Aorta (tissue), 5 donors: ENCODE measurements at places on chromosomes 2 and 18. TPM values are rescaled to one million over a fixed set of nuclear protein-coding genes. Genes with fewer than 3 reads are reported as not detected.

GRCh38 chr2:227367427-227367795 is 11.7 kb downstream of the TM4SF20 start:
- DNase-seq, result no peak

DNA sequence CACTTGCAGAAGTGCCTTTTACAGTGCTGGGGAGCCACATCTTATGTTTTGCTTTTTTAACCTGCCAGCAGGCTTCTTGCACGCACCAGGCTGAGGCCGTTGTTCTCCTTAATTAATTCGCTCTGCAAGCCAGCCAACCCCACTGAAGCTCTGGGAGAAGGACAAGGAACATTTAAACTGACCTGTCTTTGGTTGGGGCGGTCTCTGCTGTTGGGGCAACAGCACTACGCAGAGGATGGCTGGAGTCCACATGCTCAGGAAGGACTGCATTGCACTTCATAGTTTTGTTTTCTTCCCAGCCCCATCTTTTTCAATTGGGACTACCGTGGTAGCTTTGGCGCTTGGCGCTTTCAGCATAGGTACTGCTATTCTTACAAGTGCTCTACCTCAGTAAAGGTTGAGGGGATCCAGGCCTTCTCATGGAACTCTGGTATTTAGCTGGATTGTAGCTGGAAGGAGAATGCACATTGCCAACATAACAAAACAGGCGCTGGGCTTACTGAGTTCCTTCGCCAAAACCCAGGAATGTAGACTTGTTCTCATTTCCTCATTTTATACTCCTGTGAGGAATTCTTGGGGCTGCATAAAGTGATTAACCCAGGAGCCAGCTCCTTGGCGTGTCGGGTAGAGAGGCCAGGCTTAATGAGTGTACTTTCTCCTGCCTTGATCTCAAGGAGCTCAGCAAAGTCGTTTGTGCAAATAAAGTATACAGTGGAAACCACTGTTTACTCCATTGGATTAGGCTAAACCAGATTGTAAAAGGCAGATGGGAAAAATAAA is 146.2 kb downstream of the PRKCE start:
- DNase-seq, result no peak

DNA sequence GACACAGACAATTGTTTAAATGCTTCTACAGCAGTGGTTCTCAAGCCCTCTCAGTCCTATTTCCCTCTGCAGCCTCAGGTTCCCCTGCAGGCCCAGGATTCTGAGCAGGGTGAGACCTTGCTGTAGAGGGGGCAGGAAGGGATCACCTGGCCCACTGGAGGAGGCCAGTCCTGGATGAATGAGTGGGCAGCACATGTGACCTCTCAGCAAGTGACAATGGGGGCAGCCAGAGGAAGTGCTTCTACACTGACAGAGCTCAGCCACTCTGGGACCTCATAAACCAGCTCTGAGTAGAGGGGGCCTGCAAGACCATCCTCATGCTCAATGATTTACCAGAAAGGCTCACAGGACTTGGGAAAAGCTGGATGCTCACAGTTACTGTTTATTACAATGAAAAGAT is 63.2 kb downstream of the ASB1 start:
- DNase-seq, result peak; percentile 45

- DNase-seq, result no peak
Observed at GRCh38 chr18:7669361-7669760, 102.2 kb downstream of the PTPRM start.

DCDC2C gene
- not detected for total RNA-seq

NCKAP1 gene
- 192 TPM for total RNA-seq

DNA sequence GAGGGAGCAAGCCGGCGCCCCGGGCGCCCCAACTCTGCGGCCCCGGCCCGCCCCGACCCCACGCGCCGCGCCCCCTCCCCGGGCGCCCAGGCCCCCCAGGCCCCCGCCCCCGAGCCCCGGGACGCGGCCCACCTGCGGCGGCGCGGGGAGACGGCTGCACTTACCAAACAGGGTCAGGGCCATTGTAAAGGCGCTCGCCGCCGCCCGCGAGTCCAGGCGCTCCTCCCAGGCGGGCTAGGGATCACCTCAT is 526 bp downstream of the CHN1 start:
- peak; percentile 78 for DNase-seq

FLACC1 gene
- total RNA-seq, result 6.7 TPM

DAW1 gene
- not detected for total RNA-seq

DNA sequence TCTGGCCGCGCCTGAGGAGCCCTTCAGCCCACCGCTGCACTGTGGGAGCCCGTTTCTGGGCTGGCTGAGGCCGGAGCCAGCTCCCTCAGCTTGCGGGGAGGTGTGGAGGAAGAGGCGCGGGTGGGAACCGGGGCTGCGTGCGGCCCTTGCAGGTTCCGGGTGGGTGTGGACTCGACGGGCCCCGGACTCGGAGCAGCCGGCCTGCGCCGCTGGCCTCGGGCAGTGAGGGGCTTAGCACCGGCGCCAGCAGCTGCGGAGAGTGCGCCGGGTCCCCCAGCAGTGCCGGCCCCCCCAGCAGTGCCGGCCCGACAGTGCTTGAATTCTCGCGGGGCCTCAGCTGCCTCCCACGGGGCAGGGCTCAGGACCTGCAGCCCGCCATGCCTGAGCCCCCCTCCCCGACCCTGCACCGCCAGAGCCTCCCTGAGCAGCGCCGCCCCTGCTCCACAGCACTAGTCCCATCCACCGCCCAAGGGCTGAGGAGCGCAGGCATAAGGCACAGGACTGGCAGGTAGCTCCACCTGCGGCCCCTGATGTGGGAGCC is 534.2 kb downstream of the ZNF804A start:
- peak; percentile 59 for DNase-seq

PARD3B gene
- 50.9 TPM for total RNA-seq

SERPINB13 gene
- total RNA-seq, result not detected

DNA sequence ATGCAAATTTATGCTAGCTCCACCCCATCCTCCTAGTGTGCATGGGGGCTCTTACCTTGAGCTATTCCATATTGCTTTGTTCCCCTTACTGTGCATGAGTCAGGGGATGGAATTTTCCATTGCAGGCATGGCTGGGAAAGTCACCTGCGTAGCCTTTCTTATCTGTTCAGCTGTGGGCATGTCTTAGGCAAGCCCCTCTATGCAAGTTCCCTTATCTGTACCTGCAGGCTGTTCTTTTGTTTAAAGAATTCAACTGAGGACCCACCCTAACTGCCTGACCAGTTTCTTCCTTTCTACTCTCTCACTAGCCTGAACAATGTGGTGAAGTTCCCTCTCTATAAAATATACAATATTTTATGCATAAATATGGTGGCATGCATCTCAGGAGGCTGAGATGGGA is 54.2 kb upstream of the CDCA7 start:
- DNase-seq, result no peak

ANKRD30B gene
- not detected for total RNA-seq
